ENCODE measurements at places on chromosomes 6 and 20. TPM values are rescaled to one million over a fixed set of nuclear protein-coding genes. Genes with fewer than 3 reads are reported as not detected.

The LY6G6C gene
- polyA plus RNA-seq, result 0.69 TPM

The RIMS4 gene
- polyA plus RNA-seq, result 0.70 TPM

The TMEM170B gene
- 8.2 TPM for polyA plus RNA-seq

The WFDC2 gene
- polyA plus RNA-seq, result 205 TPM

The SOD2 gene
- polyA plus RNA-seq, result 131 TPM

The HDGFL1 gene
- not detected for polyA plus RNA-seq

DNA sequence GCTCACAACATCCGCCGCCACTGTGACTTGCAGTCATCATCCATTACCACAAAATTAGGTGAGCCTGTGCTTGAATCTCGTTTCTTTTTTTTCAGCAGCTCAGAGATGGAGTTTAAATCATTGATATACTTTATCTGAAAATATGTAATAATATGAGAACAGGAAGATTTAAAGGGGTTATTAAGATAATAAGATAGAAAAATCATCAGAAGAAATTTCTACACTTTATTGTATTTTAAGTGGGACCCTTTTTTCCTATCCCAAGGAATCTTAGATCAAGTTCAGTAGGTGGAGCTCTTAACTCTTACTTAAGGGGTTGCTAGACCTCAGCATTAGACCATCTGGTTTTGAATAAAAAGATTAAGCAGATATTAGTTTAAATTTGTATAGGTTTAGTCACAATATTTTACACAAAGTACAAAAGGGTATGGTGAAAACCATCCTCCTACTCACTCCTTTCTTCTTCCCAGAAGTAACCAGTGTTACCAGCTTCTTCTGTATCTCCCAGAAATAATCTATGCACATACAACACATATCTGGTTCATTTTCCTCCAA, 9.4 kb upstream of the NCOA7 start:
- no peak for DNase-seq

GRCh38 chr6:13418844-13419243, 68.6 kb downstream of the GFOD1 start:
- no peak for DNase-seq

DNA sequence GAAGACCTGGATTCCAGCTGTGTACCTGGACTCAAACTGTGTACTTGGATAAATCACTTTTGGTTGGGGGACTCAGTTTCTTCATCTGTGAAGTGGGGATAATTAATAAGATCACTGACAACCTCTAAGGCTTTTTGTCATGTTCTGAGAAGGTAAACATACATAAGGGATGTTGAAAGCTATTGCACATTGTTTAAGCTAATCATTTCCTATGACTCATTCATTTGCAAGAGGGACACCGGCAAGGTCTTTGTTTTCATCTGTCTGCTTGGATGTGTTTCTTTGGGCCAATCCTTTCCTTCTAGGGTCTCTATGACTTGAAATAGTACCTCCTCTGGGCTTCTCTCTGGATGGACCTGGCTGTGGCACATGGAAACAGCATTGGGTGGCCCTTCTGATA, 6.8 kb downstream of the PROKR2 start:
- no peak for DNase-seq

DNA sequence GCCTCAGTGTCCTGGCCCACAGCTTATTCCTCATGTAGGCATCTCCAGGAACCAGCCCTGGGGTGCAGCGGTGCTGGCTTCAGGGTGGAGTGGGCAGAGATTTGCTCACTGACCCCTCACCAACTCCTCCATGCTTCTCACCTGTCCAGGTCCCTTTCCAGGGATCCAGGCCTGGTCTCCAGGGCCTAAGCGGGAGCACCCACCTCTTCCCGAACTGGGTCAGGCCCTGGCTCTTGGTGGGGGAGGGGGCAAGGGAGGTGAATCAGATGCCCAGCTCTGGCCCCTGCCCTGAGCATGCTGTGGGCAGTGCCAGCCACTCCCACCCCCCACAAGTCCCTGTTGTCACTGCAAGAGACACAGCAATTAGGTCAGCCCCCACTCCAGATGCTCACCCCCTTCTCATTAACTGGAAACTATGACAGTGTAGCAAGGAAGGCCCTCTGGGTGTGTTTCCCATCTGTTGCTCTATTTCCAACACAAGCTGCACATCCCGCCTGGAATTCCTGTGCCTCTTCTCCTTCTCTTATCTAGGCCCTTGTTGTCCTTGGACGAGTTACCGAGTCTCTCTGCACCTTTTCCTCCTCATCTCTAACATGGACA, 37.0 kb downstream of the MDFI start:
- DNase-seq, result no peak

- no peak for DNase-seq
Observed at GRCh38 chr6:40900791-40901190, 138.2 kb downstream of the UNC5CL start.

DNA sequence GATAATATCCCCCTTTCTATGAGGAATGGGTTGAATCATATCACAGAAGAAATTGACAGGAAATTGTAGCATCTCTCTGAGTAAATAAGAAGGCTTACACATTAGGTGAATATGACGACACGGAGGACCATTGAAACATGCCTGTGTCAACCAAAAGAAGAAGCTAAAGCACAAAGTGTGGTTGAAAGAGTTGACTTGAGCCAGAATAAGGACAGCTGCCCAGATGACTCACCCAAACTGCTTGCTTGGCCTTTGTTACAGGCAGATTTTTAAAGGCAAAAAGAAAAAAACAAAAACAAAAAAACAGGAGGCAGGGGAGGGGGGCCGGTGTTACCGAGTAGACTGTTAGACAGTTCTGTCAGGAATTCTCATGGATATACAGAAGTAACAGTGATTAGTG, 129.8 kb upstream of the EDN1 start:
- no peak for DNase-seq

DNA sequence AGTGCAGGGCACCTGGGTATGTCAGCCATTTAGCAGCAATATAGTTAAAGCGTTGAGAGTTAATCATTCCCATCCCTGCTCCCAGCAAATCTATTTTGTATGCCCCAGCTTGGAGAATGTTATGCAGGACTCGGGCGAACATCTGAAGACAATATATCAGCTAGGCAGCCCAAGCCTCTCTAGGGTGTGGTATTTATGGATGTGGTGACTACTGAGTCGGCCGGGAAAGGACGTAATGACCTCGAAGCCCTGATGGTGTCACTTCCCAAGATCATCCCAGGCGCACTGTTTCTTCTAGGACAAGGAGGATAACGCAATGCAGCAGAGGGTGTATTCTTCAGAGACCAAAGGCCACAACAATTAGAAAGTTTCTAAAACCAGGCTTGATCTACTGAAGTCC, 63.6 kb upstream of the FAM184A start:
- DNase-seq, result no peak

DNA sequence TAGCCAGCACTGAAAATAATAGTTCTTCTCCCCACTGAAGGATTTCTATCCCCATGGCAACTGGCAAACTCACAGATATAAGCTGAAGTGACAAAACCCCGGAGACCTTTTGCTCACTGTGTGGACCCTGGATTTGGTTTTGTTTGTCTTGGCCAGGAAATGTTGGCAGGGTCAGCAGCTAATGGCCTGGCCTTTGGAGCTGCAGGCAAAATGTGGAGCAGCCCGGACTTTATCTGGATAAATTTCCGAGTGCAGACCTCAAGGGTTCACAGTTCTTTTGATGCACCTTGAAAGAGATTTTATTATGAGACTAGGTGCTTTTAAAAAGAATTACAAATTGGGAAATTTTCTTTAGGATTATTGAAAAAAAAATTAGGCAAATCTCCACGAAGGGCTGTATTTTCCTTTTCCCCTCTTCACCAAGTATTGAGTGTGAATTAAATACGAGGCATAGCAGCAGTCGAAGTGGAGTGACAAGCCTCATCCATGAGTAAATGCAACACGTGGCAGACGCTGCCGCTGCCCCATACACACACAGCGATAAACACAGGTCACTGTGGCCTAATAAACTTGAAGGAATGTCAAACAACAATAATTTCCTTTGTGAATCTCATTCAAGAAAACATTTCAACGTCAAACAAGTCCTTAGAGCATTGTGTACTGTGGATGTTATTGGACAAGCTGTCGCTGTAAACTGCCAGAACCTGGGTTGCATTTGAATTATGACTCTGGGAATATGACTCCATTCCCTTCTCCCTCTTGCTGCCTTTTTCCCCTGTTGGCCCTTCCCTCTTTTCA, 35.1 kb upstream of the CCN6 start:
- peak; percentile 53 for DNase-seq

DNA sequence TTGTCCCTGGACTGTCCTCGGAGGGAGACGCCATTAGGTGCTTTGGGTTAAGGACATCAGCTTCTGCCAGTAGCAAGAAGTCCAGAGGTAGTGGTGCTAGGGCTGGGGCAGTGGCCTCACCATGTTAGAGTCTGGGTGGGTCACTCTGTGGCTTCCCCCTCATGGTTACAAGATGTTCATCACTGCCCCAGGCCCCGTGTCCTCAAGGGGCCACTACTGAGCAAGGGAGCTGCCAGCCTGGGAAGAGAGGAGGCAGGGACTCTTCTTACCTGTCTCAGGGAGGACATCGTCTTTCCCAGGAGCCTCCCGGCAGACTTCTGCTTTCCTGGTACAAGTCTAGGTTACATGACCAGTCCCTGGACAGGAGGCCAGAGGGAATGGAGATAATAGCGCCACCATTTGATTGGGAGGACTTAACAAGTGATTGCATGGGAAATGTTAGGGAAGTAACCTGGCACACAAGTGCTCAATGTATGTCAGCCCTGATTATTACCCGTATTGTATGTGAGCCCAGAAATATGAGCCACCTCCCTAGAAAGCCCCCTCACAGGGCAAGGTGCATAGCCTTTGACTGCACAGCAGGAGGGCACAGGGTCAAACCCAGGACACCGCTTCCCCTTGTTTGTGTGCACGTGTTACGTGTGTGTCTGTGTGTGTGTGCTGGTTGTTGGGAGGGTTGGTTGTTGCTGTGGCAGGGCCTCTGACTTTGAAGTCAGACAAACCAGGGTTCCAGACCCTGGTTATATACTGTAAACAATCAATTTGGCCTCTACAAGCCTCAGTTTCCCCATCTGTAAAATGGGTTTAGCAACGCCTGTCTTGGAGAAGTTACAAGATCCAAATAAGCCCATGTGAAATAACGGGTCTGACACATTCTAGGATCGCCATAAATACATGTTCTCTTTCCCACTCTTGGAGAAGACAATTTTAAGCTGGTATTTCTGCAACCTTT, 30.0 kb downstream of the SIRPA start:
- DNase-seq, result no peak

- no peak for DNase-seq
Observed at GRCh38 chr6:160039441-160039840, 70.6 kb downstream of the IGF2R start.

All from renal pelvis (tissue), 12 donors.